ENCODE measurements at places on chromosomes 12 and 14. TPM values are rescaled to one million over a fixed set of nuclear protein-coding genes. Genes with fewer than 3 reads are reported as not detected.

Gene GUCY2C
- total RNA-seq = not detected

Gene KCNMB4
- 3.9 TPM for total RNA-seq

Gene KLRG1
- 40.9 TPM for total RNA-seq

Gene MUCL1
- total RNA-seq = not detected

Gene RGS6
- not detected for total RNA-seq

Gene NFE2
- total RNA-seq = not detected

Gene C1R
- total RNA-seq = 5.3 TPM

Gene PPP1R36
- 0.32 TPM for total RNA-seq

Gene NRXN3
- under 0.01 TPM for total RNA-seq

Gene LHX5
- not detected for total RNA-seq

Gene TEX52
- not detected for total RNA-seq

Gene MYF6
- total RNA-seq = not detected

Gene HSPB8
- 0.91 TPM for total RNA-seq

Gene MYF5
- total RNA-seq = not detected

Gene MANSC4
- total RNA-seq = 0.32 TPM

Data from epithelial cell of umbilical artery (primary cell).